Neural progenitor cell (in vitro differentiated cells): ENCODE measurements at places on chromosomes 5 and 9. TPM values are rescaled to one million over a fixed set of nuclear protein-coding genes. Genes with fewer than 3 reads are reported as not detected.

The MYMK gene
- total RNA-seq: not detected in 2 replicates

GRCh38 chr5:82334856-82335255 is 56.7 kb upstream of the RPS23 start:
- no peak for DNase-seq

GRCh38 chr5:135662683-135663082 is 83.9 kb upstream of the CXCL14 start:
- DNase-seq: peak; percentile 9

GRCh38 chr5:149728303-149728702 is 1.8 kb upstream of the PPARGC1B start:
- DNase-seq: peak; percentile 44

The PTPN3 gene
- total RNA-seq: 2.2 and 2.4 TPM in 2 replicates

- DNase-seq: peak; percentile 95
Measured at GRCh38 chr5:53381-54174, 38.4 kb upstream of the PLEKHG4B start.
